NCI-H1105 treated with DMSO at 0.1 percent for 48 hours (cell line): ENCODE measurements at places on chromosomes 11 and 22.

DNA sequence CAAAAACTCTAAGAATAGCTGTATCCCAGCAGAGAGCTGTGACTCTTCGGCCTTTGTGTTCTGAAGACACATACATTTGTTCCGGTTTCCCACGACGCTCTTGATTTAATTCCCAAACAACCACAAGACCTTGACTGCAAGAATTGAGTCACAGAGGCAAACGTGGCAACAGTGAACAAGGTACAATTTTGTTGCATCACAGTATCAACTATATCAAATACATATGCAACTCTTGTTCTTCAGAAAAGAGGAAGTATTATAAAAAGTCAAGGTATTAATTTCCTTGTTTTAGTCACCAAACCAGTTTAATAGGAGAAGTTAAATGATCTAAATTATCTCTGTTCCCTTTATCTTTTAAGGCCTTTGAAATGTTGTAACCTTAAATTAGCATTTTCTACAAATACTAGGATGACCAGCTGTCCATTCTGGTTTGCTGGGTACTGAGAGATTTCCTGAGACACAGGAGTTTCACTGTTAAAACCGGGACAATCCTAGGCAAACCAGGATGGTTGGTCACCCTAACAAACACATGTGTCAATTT, 11.1 kb downstream of the HPS5 start:
- DNase-seq: no peak

DNA sequence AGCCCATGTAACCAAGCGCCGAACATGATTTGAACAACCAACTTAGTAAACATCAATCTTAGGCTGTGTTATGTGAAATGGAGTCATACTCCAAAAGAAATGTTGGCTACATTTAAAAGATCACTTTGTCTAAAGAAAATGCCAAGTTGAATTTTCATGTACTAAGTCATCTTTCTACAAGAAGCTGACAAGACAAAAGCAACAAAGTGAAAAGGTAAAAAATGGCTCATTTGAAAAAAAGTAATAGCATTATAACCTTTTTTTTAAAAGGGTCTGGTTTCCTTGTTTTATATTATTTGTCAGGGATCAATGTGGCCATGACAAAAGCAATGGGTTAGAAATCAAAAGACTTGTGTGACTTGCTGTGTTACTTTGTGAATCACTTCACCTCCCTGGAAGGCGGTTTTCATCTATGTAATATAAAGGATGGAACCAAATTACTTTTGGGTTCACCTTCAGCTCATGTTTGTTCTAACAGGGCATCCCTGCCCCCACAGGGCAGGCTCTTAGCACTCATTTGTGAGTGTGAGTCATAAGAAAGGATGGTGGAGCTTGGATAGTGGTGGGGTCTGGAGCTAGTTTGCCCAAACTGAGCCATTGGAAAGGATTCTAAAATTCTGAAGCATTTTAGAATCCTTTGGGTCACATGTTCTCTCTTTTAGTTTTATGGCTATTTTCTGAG, 131.9 kb upstream of the MTMR2 start:
- DNase-seq: no peak

GRCh38 chr22:45376703-45377102, 36.7 kb downstream of the SMC1B start:
- DNase-seq: no peak

- no peak for DNase-seq
Measured at GRCh38 chr11:65476632-65477148, 22.2 kb upstream of the MALAT1 start.

DNA sequence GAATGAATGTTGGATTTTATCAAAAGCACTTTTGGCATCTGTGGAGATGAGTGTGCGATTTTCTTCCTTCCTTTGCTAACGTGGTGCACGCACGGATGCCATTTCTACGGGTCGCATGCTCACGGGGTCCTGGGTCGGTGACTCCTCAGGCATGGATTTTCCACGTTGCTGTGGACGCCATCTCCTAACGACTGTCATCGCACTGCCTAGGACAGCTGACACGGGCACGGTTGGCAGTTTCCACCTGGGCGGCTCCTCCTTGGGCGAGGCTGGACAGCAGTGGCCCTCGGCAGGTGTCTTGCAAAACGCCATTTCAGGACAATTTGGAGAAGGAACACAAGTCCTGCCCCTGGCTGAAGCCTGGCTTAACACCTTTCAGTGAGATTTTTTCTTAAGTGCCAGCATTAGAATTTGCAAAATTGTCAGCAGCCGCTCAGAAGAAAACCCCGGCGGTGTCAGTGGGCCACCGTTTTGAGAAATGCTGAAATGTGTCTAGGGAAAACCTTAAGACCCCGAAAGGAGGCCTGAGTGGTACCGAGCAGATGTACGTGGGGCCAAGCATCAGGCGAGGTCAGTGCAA, 34.7 kb upstream of the TOLLIP start:
- no peak for DNase-seq

GRCh38 chr11:31069447-31070205, 299.9 kb downstream of the DCDC1 start:
- DNase-seq: no peak

DNA sequence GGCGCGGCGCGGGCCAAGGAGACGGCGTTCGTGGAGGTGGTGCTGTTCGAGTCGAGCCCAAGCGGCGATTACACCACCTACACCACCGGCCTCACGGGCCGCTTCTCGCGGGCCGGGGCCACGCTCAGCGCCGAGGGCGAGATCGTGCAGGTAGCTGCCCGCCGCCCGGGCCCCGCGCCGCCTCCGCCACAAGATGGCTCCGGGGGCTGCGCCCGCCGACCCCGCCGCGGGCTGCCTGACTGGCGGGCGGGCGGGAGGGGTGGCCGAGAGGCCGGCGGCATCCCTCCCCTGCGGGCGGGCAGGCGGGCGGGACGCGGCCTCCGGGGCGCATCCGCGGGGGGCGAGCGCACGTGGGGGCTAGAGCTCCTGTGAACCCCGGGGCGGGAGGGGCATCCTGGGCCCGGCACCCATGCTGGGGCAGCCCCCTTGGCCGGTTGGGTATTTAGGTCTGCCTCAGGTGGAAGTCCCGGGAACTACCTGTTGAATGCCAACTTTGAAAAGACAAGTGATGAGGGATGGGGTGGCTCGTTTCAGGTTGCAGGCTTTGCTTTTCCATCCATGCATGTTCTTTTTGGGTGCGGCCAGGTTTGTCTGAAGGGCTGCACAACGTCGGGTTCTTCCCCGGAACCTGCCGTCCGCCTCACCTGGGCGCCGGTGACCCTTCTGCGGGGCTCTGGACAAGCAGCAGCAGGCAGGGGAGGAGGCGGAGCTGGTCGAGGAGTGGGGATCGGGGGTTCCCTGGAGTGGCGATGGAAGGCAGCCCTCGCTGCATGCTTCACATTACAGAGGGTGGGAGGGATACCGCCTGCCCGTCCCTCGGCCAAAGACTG, 760 bp downstream of the ZNRF3 start:
- peak; percentile 18 for DNase-seq

DNA sequence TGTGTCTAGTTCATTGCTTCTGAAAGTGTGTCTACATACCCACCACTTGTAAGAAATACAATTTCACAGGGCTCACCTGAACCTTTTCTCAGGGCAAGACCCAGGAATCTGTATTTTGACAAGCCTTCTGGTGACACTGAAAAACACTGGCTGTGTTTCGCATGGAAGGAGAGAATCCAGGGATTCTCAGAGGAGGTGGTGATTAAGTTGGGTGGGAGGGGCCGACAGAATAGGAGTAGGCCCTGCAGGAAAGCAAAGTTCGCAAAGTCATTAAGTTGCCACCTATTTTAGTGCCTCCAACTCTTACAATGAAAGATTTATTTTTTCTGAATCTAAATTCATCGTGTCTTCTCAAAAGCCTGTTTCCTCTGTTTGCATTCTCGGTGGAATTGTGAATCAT, 186.8 kb downstream of the FAT3 start:
- DNase-seq: no peak

GRCh38 chr11:76229690-76230240, 23.5 kb upstream of the WNT11 start:
- no peak for DNase-seq

DNA sequence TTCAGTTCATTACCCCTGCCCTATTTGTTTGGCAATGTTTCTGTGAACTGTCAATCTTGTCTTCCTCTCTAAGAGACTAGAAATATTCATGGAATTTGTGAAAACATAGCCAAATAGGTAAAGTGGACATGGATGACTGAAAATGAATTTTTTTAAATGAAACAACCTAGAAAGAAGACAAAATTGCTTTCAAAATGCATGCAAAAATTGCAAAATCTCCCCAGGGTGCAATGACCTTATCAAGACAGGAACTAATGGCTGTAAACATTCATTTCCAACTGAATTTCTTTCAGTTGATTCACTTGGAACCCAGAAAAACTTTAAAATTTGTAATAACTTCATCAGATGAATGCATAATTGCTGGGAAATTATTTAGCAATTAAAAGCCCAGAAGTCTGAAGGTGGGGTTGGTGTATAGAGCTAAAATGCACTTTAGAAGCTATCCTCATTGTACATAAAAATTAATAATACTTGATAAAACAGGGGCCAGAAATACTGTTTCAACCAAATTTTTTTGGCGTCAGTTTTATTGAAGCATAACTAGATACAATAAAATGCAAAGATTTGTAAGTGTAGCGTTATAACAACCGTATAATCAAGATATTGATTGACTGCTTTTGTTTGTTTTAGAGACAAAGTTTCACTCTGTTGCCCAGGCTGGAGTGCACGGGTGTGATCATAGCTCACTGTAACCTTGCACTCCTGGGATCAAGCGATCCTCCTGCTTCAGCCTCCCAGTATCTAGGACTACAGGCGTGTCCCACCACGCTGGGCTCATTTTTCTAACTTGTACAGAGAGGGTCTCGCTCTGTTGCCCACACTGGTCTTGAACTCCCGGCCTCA, 27.6 kb upstream of the SLC35C1 start:
- DNase-seq: no peak

GRCh38 chr22:25419247-25420113, 145.0 kb upstream of the GRK3 start:
- no peak for DNase-seq

DNA sequence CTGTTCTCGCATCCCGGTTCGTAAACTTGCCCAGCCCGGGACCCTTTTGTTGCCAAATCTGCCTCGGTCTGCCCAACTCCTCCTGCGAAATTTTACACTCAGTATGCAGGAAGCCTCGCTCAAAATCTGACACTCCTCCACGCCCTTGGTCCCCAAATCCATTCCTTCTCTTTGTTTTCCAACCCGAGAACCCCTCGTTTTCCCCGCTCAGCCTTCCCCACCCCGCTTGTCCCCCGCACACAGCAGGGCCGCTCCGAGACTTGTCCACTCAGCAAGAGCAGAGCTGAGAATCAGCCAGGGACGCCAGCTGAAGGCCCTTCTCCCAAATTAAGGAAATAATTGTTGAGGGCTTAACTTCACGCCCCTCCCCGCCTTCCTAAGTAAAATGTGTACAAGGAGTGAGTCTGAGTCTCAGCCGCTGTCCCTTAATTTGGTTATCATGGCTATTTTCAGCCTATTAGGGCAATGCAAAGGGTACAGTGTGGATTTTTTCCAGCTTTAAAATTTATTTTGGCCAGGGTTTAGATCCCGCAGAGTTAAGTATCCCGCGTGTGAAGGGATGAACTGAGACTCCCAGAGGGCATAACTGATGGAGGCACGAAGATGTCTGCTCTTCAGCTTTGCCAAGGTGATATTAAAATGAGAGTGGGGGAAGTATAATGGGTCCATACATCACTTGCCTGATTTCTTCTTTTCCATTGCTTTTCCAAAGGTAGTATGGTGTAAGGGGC, 581 bp upstream of the FBXO3 start:
- DNase-seq: peak; percentile 42

- DNase-seq: no peak
Measured at GRCh38 chr22:23688121-23688520, 2.7 kb upstream of the RGL4 start.

GRCh38 chr22:43642319-43643206, 169.5 kb downstream of the EFCAB6 start:
- no peak for DNase-seq

- DNase-seq: no peak
Measured at GRCh38 chr11:86219311-86220193, 25.0 kb upstream of the EED start.

DNA sequence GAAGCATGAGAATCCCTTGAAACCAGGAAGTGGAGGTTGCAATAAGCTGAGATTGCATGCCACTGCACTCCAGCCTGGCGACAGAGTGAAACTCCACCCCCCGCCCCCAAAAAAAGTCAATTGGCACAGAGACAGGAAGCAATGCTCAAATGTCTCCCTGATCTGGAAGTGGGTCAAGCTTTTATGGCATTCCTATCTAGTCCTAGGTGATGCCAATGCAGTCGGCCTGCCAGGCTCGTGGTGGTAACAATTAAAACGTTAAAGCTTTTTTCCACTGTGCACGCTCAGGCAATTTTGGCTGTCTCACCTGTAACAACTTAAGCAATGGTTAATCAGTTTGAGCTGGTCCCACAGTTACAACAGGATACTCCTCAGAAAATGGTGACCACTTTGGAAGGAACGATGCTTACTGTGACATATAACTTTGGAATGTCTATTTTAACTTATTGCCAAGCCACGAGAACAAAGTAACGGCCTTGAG, 18.9 kb upstream of the PISD start:
- DNase-seq: no peak

GRCh38 chr11:19696073-19696472, 16.6 kb upstream of the NAV2 start:
- DNase-seq: peak; percentile 23

- no peak for DNase-seq
Measured at GRCh38 chr11:119155733-119156492, 7.1 kb downstream of the ABCG4 start.

- no peak for DNase-seq
Measured at GRCh38 chr11:61972672-61973475, 5.4 kb upstream of the FTH1 start.

DNA sequence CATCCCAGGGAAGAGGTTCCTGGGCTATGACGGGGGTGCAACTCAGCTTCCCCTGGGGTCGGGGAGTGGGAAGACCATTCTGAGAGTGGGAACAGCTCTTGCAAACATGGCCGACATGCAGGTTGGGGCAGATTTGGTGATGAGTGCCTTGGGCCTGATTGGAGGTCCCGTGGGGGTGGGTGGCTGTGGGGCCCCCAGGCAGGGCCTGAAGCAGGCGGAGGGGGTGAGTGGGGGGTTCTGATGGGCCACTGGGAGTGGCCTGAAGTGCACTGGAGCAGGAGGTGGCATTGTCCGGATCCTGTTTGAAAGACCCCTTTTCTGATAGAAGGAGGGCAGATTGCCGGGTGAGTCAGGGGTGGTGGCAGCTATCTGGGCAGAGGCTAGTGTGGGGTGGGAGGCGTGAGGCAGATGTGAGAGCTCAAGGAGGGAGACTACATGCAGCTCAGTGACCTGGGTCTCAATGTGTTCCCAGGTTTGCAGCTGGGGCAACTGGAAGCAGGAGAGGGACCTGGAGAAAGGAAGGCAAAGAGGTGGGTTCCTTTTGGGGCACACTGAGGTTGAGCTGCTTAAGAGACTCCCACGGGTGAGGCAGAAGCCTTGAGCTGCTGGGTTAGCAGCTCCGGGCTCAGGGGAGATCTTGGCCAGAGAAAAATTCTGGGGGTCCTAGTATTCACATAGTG, 15.1 kb downstream of the MYEOV start:
- no peak for DNase-seq

GRCh38 chr11:33893711-33894397, 2.0 kb upstream of the LMO2 start:
- DNase-seq: no peak
